GM12864 (cell line): ENCODE measurements at places on chromosomes 2 and 18.

GRCh38 chr2:85309699-85310321, 18.0 kb downstream of the TGOLN2 start:
- DNase-seq = no peak

GRCh38 chr2:219399716-219400478, 12.2 kb upstream of the DNPEP start:
- DNase-seq = no peak

GRCh38 chr2:1791685-1792435, 47.5 kb upstream of the PXDN start:
- no peak for DNase-seq

DNA sequence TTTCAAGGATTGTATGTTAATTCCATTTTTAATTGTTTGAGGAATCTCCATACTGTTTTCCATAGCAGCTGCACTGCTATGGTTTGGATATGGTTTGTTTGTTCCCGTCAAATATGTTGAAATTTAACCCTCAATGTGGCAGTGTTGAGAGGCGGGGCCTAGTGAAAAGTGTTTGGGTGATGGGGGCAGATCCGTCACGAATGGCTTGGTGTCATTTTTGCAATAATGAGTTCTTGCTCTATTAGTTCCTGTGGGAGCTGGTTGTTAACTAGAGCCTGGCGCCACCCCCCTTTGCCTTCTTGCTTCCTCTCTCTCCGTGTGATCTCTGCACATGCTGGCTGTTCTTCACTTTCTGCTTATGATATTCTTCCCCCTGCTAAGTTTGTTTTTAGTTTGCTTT, 71.4 kb upstream of the LDLRAD4 start:
- no peak for DNase-seq

DNA sequence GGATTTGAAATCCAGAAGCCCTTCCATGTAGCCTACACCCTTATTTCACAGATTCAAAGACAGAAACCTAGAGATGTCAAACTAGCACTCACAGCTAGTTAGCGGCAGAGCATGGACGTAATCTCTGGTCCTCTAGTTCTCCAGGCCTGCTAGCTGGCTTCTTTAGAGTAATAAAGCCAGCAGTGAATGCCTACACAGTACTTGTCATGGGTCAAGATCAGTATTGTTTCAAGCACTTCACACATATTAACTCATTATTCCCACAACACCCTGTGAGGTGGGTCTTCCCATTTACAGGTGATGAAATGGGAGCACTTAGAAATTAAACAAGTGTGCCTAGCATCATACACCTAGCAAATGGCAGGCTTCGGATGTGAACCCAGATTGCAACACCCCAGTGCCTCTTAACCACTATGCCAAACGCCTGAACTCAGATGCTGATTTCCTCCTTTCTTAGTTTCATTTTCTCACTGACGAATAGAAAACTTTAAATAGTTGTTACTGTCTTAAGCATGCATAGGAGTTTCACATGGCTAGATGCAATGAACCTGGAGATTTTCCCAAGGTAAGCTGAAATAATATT, 14.5 kb upstream of the ZBTB14 start:
- no peak for DNase-seq

- DNase-seq = no peak
Observed at GRCh38 chr2:111122631-111123421, 2.1 kb downstream of the BCL2L11 start.
